Neural crest cell (in vitro differentiated cells): ENCODE measurements at places on chromosomes 13 and 19. TPM values are rescaled to one million over a fixed set of nuclear protein-coding genes. Genes with fewer than 3 reads are reported as not detected.
A peak's percentile ranks its signal among the peaks of the same experiment; 100 is the strongest.

The KRTDAP gene
- total RNA-seq = not detected in 2 replicates

The TMPRSS9 gene
- 0.12 TPM in 1 of 2 replicates, not detected in the other for total RNA-seq

The LRG1 gene
- 0.09 TPM in 2 replicates for total RNA-seq

The NAPSA gene
- 0.96 and 1.0 TPM in 2 replicates for total RNA-seq

The RUVBL2 gene
- total RNA-seq = 118 and 125 TPM in 2 replicates

The C3 gene
- 0.37 TPM in 1 of 2 replicates, not detected in the other for total RNA-seq

The IGFL3 gene
- total RNA-seq = not detected in 2 replicates

The GPR18 gene
- not detected in 2 replicates for total RNA-seq

The FCER2 gene
- total RNA-seq = not detected in 2 replicates

DNA sequence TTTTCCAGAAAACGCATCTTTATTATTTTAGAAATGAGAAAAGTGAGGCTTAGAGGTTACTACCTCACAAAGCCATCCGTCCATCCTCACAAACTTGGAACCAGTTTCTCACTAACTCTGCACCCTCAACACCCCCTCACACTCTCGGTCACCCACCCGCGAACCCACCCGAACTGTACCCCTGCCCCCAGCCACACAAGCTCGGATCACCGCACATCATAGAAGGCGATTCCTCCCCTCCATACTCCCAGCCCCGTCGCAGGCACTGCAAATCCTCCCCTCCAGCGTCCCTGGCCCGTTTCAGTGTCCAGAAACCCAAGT is 238 bp downstream of the ZNF260 start:
- peak overlapping the region; percentile 100 for H3K27ac ChIP-seq
- no peak for DNase-seq
- H3K27me3 ChIP-seq = peaks cover 3% of the 10 kb centered on the region

DNA sequence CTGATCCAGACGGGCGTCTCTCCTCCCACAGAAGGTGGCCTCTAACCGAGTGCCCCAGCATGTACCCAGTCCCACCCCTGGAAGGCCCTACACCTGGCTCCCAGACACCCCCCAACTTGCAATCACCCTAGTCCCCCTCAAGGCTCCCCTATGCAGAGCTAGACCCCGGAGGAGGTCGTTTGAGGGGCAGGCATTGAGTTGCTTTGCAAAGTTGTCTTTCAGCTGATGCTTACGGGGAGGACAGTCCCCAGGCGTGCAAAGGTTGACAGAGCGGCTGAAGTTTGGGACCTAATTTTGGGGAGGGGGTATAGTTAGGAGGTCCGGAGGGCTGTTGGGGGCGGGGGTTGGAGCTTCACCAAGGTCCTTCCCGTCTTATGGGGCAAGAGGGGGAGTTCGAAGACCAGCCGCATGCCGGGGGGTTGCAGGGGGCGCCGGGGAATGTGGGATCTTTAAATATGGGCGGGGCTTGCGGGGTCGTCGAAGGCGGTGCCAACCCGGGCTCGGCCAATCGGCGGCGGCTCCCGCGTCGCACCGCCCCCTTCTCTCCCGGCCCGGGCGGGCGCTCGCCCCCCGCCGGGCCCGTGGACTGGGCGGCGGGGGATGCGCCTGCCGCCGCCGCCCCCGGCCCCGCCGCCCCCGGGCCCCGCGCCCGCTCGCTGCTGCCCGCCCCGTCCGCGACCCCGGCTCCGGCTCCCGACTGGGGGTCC is at the start of gene KCNN1:
Gene KCNN1, plus strand, starts transcription at position 558 of the 707 bp plus-strand sequence. CDS start 6,782 bp downstream, outside the sequence.
- peaks cover 37% of the 10 kb centered on the region for H3K27me3 ChIP-seq
- peak; percentile 45 for DNase-seq
- no peak within 1 kb of the TSS for H3K27ac ChIP-seq
- peaks cover 4% of the 10 kb centered on the region for H3K4me1 ChIP-seq
- peak within 1 kb of the TSS; percentile 89 for H3K4me3 ChIP-seq
- H3K36me3 ChIP-seq = no peaks in the 10 kb centered on the region

- no peak overlapping the region for H3K4me3 ChIP-seq
- DNase-seq = no peak
- peaks cover 15% of the 10 kb centered on the region for H3K36me3 ChIP-seq
- H3K27ac ChIP-seq = no peak overlapping the region
Measured at GRCh38 chr13:50550151-50550550, 293.3 kb downstream of the DLEU7 start.

DNA sequence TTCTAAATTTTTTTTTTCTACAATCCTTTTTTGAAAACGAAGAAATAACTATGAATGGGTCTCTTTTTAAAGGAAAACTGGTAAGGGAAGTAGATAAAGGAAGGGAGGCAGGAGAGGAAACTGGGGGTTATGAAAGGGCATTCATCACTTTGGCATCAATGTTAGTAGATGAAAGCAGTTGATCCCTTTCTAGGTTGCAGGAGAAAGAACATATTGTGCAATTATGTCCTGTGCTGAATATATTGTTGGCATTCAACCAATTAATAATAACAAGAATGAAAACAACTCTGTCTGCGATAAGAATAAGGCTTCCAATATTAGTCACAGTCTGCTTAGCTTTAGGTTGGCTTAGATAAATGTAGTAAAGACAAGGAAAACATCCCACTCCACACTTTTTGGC is 796.8 kb upstream of the KLHL1 start:
- H3K27ac ChIP-seq = peak overlapping the region; percentile 3
- no peaks in the 10 kb centered on the region for H3K27me3 ChIP-seq
- peaks cover 7% of the 10 kb centered on the region for H3K36me3 ChIP-seq
- DNase-seq = no peak
- H3K4me3 ChIP-seq = peak overlapping the region; percentile 59

- H3K36me3 ChIP-seq = no peaks in the 10 kb centered on the region
- no peaks in the 10 kb centered on the region for H3K4me1 ChIP-seq
- H3K27ac ChIP-seq = no peak overlapping the region
- H3K4me3 ChIP-seq = no peak overlapping the region
Measured at GRCh38 chr19:33514885-33515551, 6.6 kb downstream of the PEPD start.

DNA sequence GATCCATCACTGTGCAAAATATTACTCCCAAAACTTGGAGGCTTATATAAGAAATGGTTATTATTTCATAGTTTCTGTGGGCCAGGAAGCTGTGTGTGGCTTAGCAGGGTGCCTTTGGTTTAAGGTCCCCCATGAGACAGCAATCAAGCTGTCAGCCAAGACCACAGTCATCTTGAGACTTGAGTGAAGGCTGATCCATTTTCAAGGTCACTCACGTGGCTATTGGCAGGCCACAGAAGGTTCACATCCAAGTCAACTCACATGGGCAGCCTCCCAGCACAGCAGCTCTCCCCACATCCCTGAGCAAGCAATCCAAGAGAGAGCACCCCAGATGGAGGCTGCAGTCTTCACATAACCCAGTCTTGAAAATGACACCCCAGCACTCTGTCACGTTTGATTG is 537.4 kb downstream of the MYO16 start:
- peaks cover 12% of the 10 kb centered on the region for H3K4me1 ChIP-seq
- no peak for DNase-seq
- no peaks in the 10 kb centered on the region for H3K36me3 ChIP-seq
- H3K4me3 ChIP-seq = no peak overlapping the region

- peak; percentile 84 for DNase-seq
- peaks cover 26% of the 10 kb centered on the region for H3K36me3 ChIP-seq
- no peak overlapping the region for H3K27ac ChIP-seq
- H3K27me3 ChIP-seq = no peaks in the 10 kb centered on the region
Measured at GRCh38 chr19:46697204-46697960, 19.5 kb downstream of the PRKD2 start.

DNA sequence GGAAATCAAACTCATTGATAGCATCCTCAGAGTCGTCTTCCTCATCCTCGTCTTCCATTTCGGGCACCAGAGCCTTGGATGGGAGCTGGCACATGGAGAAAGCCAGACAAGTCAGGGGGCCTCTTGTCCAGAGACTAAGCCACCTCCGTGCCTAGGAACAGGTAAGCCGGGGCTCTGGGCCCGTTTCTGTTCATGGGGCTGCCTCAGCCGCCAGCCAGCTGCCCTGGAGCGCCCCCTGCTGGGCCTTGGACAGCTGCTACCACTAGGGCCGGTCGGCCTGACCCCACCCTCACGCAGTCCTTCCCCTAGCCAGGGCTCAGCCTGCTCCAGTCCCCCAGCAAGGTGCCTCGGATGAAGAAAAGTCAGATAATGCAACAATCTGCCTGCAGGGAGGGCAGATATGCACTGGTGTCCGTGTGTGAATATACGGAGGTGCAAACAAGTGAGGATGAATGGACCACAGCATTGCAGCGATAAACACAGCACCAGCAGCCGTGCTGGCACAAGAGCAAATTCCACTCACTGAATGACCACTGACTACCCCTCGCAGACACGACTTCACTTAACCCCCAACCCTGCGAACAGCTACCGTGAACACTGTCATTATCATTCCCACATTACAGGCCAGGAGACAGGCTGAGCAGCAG is 11.9 kb upstream of the PRKD2 start:
- H3K36me3 ChIP-seq = peaks cover 8% of the 10 kb centered on the region
- peak overlapping the region; percentile 88 for H3K27ac ChIP-seq
- peaks cover 7% of the 10 kb centered on the region for H3K4me1 ChIP-seq
- H3K4me3 ChIP-seq = peak overlapping the region; percentile 53
- no peaks in the 10 kb centered on the region for H3K27me3 ChIP-seq

DNA sequence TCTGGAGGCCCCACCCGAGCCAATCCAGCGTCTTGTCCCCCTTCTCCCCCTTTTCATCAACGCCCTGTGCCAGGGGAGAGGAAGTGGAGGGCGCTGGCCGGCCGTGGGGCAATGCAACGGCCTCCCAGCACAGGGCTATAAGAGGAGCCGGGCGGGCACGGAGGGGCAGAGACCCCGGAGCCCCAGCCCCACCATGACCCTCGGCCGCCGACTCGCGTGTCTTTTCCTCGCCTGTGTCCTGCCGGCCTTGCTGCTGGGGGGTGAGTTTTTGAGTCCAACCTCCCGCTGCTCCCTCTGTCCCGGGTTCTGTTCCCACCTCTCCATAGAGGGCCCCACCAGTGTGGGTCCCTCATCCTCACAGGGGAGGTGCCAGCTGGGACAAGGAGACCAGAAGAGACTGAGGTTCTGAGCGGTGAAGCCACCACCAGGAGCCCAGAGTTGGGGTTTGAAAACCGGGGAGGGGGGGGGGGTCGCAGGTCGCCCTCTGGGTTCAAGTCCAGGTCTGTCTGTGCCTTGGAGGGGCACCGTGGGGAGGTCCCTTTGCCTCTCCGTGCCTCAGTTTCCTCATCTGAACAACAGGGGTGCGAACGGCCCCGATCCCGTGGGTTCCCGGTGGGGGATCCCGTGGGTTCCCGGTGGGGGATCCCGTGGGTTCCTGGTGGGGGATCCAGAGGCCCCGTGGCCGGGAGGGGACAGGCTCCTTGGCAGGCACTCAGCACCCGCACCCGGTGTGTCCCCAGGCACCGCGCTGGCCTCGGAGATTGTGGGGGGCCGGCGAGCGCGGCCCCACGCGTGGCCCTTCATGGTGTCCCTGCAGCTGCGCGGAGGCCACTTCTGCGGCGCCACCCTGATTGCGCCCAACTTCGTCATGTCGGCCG is at the start of gene ELANE:
Gene ELANE, plus strand, starts transcription at position 168 of the 878 bp plus-strand sequence. Its CDS starts 26 bp downstream, at position 194.
- H3K4me3 ChIP-seq = no peak within 1 kb of the TSS
- peaks cover 26% of the 10 kb centered on the region for H3K27me3 ChIP-seq
- no peaks in the 10 kb centered on the region for H3K4me1 ChIP-seq
- H3K27ac ChIP-seq = no peak within 1 kb of the TSS

GRCh38 chr19:18660051-18660910 is 23.2 kb upstream of the CRTC1 start:
- peaks cover 3% of the 10 kb centered on the region for H3K36me3 ChIP-seq
- peaks cover 32% of the 10 kb centered on the region for H3K4me1 ChIP-seq
- no peak overlapping the region for H3K27ac ChIP-seq
- H3K4me3 ChIP-seq = no peak overlapping the region

DNA sequence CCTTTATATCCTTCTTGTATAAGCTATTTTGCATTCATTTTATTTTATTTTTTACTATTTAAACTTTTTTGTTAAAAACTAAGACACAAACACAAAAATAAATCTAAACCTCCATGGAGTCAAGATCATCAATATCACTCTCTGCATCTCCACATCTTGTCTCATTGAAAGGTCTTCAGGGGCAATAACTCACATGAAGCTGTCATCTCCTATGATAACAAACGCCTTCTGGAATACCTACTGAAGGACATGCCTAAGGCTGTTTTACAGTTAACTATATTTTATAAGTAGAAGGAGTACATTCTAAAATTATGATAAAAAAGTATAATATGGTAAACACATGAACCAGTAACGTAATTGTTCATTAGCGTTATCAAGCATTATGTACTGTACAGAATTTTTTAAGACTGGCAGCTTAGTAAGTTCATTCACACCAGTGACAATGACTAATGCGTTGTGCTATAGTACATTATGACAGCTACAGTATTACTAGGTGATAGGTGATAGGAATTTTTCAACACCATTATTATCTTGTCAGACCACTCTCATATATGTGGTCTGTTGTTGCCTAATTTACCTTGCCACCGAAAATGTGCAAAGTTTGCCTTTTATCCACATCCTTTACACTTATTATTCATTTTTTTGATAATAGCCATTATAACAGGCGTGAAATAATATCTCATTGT is 390.7 kb upstream of the SLITRK1 start:
- H3K36me3 ChIP-seq = no peaks in the 10 kb centered on the region
- H3K4me3 ChIP-seq = no peak overlapping the region
- H3K27me3 ChIP-seq = no peaks in the 10 kb centered on the region
- no peak overlapping the region for H3K27ac ChIP-seq

DNA sequence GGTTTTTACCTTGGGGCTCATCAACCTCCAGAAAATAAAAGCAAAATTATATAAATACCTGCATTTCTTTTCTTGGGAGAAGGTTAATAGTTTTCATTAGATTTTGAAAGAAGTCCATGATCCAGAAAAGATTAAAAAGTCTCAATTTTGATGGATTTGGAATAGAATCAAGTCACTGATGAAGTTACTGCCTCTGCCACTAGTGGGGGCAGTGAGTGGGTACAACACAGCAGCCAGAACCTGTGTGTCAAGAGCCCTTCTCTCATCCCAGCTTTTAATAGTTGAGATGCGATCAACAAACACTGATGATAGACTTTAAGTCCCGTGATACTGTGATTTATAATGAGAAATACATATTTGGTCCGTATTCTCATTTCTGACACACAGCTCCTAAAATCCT is 686.7 kb downstream of the DIAPH3 start:
- no peak overlapping the region for H3K4me3 ChIP-seq
- no peak overlapping the region for H3K27ac ChIP-seq
- H3K4me1 ChIP-seq = peaks cover 7% of the 10 kb centered on the region
- DNase-seq = no peak
- no peaks in the 10 kb centered on the region for H3K36me3 ChIP-seq

GRCh38 chr19:43362179-43362578 is 8.7 kb downstream of the CD177 start:
- no peak for DNase-seq
- H3K4me1 ChIP-seq = no peaks in the 10 kb centered on the region
- H3K27ac ChIP-seq = no peak overlapping the region
- H3K27me3 ChIP-seq = peaks cover 3% of the 10 kb centered on the region
- no peak overlapping the region for H3K4me3 ChIP-seq
- H3K36me3 ChIP-seq = no peaks in the 10 kb centered on the region

GRCh38 chr19:12943437-12944044 is 2.1 kb upstream of the RAD23A start:
- peak overlapping the region; percentile 95 for H3K4me3 ChIP-seq
- peaks cover 39% of the 10 kb centered on the region for H3K36me3 ChIP-seq
- H3K27me3 ChIP-seq = peaks cover 15% of the 10 kb centered on the region
- peaks cover 51% of the 10 kb centered on the region for H3K4me1 ChIP-seq
- DNase-seq = no peak

GRCh38 chr19:32349051-32349450 is 3.6 kb downstream of the ZNF507 start:
- no peak for DNase-seq
- peak overlapping the region; percentile 60 for H3K4me3 ChIP-seq
- no peaks in the 10 kb centered on the region for H3K27me3 ChIP-seq
- H3K27ac ChIP-seq = no peak overlapping the region
- H3K36me3 ChIP-seq = peaks cover 23% of the 10 kb centered on the region
- H3K4me1 ChIP-seq = peaks cover 28% of the 10 kb centered on the region

GRCh38 chr13:114065141-114065925 is 67.1 kb downstream of the RASA3 start:
- peaks cover 68% of the 10 kb centered on the region for H3K4me1 ChIP-seq
- peak overlapping the region; percentile 99 for H3K27ac ChIP-seq

- no peaks in the 10 kb centered on the region for H3K27me3 ChIP-seq
- H3K4me1 ChIP-seq = no peaks in the 10 kb centered on the region
- no peaks in the 10 kb centered on the region for H3K36me3 ChIP-seq
- peak overlapping the region; percentile 12 for H3K4me3 ChIP-seq
Measured at GRCh38 chr19:1836458-1837221, 11.6 kb downstream of the REXO1 start.
